ENCODE measurements at places on chromosomes 2 and 18.

DNA sequence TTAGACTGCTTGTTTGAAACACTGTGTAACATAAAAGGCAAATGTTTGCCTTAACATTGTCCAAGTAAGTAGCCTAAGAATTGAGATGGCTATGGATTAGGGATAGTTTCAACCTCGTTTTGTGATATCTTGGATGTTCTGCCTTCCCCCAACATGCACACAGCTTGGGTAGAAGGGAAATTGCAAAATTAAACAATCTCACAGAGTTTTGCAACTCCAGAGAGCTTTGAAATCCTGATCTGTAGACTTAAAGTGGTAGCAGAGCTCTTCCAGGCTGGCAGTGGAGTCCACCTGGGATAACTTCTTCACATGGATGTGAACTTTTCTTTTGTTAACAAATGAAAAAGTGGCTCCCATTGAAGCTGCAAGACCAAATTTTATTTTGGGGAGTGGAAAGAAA, 59.6 kb downstream of the CHRNA1 start:
- DNase-seq = no peak

DNA sequence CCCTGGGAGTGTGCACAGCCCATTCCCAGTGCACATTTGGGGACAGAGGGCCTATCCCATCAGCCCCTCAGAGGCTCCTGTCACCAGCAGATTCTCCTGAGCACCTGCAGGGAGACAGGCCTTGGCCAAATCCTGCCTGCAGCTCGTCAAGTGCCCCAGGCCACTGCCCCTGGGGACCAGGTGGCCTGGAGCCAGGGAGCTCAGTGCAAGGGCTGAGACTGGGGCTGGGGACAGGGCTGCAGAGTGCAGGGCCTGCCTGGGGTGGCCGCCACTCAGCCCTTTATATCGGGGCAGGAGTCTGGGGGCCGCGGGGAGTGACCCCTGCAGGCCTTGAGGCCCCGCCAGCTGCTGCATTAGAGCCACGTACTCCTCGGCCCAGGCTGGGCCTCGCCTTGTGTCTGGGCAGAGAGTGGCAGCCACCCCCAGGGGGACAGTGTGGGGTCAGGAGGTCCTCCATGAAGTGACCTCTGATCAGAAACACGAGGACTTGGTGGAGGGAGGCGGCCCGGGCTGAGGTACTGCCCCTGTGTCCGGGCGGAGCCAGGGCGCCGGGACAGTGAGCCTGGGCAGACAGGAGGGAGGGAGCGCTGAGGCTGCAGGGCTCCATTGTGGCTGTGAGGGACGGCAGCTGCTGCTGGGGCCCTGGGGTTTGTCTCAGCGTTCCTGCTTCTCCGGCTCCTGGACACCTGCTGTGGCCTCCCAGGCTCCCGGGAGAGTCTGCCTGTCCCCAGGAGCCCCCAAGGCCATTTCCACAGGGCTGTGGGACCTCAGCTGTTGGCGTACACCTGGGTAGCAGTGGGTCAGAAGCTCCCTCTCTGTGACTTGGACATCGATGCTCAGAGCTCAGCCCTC, 24.2 kb downstream of the GPC1 start:
- no peak for DNase-seq

GRCh38 chr2:179332903-179333302, 68.3 kb upstream of the SESTD1 start:
- DNase-seq = no peak

- DNase-seq = no peak
Observed at GRCh38 chr18:76314496-76314895, 180.5 kb downstream of the ZNF516 start.

DNA sequence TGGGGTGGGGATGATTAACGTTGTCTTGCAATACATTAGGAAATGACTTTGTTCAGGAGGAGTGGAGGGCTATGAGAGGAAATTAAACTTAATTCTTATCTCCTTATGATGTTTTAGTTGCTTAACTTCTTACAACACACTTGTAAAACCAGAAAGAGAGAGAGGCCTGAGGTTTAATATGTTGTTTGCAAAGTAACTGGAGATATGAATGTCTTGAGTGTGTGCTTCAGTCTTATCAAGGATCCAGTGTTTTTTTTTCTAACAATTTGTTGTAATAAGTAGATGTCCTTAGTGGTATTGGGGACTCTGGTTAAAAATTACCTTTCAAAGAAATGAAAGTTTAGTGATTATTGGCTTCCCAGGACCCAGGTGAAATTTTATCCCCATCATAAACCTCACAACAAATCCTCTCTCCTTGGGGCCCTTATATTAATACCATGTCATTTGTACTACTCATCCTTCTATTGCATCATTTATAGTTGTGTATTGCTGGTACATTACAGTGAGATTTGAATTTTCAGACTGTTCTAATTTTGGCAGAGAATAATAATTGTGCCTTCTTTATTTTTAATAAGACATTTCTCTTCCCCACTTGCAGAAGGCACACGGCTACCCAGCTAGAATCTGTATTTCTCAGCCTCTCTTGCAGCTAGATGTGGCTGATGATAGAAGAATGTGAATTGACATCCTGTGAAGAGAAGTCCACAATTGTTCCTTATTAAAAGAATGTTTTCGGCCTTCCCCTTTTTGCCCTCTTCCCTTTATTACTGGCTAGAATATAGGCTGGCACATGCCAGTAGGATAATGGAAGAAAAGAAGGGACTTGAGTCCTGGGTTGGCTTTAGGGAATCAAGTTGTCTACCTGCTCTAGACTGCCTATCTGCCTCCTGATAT, 91.9 kb upstream of the CXCR4 start:
- no peak for DNase-seq

DNA sequence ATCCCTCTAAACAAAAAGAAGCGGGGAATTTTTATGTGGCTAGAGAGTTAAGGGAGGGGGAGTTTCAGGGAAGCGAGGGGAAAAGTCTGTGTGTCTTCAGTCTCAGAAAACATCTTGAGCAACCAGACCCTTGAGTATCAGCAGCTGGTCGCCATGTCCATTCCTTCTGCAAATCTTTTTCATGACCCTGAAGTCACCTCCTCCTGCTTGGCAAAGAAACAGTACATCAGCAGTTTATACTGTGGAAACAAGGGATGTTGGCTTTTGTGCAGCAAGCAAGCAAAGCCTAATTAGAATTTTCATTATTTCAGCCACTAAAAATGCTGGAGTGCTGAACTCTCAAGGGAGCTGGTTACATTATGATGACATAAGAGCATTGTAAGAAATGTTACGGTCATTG, 187.4 kb upstream of the SLC8A1 start:
- DNase-seq = peak; percentile 24

DNA sequence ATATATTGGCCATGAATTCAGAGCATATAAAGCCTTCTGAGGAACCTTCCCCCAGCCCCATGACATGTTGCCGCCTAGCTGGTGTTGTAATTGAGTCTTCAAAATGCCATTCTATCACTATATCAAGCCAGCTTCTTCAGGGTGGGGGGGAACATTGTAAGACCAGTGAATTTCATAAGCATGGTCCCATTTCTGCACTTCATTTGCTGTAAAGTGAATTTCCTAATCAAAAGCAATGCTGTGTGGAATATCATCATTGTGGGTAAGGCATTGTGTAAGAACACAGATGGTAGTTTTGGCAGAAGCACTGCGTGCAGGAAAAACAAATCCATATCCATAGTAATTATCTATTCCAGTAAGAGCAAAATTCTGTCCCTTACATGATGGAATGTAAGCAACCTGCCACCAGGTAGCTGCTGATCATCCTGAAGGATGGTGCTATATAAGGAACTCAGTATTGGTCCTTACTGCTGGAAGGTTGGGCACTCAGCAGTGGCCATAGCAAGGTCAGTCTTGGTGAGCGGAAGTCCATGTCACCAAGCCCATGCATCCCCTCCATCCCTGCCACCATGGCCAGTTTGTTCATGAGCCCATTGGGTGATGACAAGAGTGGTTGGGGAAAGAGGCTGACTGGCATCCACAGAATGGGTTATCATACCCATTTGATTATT, 159.4 kb downstream of the COPS8 start:
- DNase-seq = no peak

GRCh38 chr2:95761556-95761955, 169.8 kb downstream of the TRIM43 start:
- no peak for DNase-seq

DNA sequence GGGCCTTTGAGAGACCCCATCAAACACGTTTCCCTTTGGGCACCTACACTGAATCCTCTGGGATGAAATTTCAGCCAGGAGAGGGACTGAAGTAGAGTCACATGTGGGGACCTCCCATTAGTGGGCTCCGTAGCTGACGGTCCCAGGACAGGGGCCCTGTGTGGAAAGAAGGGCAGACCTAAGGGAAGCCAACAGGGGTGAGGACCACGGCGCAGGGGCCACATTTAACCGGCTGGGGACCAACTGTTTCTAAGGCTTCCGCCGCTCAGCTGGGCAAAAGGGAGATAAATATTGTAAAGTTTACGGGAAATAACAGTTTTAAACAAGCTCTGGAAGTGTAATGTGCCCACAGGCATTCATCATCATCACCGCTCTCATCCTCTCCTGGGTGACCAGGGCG, 42.7 kb downstream of the RRM2 start:
- no peak for DNase-seq

DNA sequence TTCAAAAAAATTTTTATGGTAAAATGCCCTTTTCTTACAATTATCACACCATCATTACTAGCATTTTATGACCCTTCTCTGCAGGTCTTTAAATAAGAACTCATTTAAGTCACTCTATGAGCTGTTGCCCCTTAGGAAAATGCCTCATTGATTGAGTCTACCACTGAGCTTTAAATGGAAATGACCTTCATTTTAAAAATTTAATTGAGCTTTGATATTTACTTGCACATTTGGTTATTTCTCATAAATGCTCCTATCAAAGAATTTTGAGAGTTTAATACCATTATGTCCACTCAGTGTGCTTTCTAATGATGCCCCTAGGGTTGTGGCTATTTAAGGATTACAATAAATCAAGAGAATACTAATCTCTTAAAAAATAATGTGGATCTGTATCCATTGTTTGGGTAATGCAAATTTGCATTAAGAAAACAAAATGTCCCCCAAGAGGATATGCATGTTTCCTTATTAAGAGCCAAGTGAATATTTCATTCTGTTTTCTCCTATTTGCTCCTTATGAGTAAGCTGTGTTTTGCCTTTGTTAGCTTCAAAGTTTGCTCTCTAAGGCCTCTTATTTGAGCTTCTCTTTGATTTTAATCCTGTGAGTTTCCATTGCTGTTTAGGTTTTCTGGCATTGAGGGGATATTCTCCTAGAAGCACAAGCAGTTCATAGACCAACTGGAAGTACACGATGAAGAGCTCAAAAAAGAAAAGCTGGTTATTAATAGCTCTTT, 69.8 kb downstream of the CERS6 start:
- no peak for DNase-seq

GRCh38 chr2:217142649-217143266, 282.9 kb upstream of the TNP1 start:
- DNase-seq = no peak
